ENCODE measurements at places on chromosomes 3 and 15.

GRCh38 chr3:143298886-143299535 is 179.4 kb downstream of the CHST2 start:
- no peak for DNase-seq

- DNase-seq = no peak
These were observed 129.8 kb downstream of the DLG1 start for GRCh38 chr3:197168606-197169005.

- no peak for DNase-seq
These were observed 41.9 kb downstream of the CMTM8 start for GRCh38 chr3:32280262-32280910.

- DNase-seq = no peak
These were observed 923.7 kb downstream of the EPHA3 start for GRCh38 chr3:90031121-90031520.

GRCh38 chr3:46981932-46982471 is 2.5 kb downstream of the NBEAL2 start:
- DNase-seq = peak; percentile 55

GRCh38 chr15:47846876-47847275 is 129.6 kb downstream of the SEMA6D start:
- no peak for DNase-seq

DNA sequence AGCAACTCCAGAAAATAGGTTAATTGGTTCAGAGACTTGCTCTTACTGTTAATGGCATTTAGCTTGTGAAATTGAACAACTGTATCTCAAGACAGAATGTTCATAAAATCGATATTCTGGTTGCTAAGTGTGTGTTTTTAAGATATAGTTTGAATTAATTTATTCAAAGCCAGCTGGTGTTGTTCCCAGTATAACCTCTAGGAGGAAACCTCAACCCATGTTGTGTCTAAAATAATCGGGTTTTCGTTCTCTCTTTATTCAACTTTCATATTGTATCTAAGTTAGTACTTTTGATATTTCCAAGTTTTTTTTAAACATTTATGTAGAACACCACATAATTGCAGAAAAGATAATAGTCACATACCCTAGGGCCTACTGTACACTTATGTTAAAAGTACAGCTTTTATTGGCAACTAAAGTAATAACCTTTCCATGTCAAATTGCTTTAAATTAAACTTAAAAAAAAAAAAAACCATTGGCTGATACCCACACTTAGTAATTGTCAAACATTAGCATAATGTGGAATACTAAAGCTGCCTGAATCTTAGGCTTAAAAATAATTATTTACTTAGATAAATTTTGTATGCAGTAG is 90.9 kb downstream of the SAMMSON start:
- DNase-seq = peak; percentile 10

DNA sequence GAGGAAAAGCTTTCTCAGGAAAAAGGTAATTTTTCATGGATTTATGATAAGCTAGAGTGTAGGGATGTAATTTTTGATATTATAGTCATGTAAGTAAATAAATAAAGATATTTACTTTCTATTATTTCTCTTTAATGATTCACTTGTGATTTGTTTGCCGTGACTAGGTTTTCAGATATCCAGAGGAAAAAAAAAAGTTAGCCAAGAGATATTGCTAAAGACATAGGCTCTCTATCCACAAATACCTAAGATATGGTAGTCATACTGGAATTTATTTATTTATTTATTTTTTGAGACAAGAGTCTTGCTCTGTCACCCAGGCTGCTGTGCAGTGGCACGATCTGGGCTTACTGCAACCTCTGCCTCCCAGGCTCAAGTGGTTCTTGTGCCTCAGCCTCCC is 59.9 kb downstream of the AP4E1 start:
- DNase-seq = no peak

GRCh38 chr15:72183781-72184164 is 13.8 kb downstream of the GRAMD2A start:
- no peak for DNase-seq

DNA sequence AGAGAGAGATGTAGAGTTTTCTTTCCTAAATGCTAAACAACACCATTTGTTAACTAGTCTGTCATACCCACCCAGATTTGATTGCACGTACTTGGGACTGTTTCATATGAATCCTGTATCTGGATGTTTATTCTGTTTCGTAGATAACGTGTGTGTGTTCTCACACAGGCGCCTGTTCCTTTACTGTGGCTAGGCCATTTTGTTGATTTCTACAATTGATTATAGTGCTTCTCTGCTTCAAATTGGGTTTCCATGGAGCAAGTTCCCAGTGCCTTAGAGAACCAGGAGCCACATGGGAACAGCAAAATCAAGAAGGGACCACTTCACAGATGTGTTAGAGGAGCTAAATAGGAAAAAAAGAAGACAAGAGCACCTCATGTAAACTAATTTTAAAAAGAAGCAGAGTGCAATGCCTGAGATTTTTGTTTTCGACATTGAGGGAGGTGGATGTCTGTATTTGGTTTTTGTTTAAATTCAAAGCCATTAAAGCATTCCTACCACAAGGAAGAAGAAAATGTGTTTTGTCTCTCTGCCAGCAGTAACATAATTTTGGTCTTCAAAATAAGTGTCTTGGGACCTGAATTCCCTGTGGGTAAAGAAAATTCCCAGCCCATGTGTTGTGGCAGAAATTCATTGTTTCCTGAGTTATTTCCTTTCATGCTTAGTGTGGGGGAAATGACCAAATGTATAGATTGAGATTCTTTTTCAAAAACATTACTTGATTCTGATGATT is 424.0 kb upstream of the C2CD4B start:
- DNase-seq = peak; percentile 58
